Suprapubic skin (tissue), 4 donors: ENCODE measurements at places on chromosomes 6 and 20. TPM values are rescaled to one million over a fixed set of nuclear protein-coding genes. Genes with fewer than 3 reads are reported as not detected.

Gene PHACTR1
- 5.1 TPM for total RNA-seq

Gene TRDN
- total RNA-seq: not detected

Gene HLA-E
- 771 TPM for total RNA-seq

Gene TNXB
- total RNA-seq: 29.1 TPM

Gene TRIM31
- not detected for total RNA-seq

Gene BTNL2
- not detected for total RNA-seq

Gene MLIP
- 11.6 TPM for total RNA-seq

Gene ARID1B
- 137 TPM for total RNA-seq

Gene C20orf144
- total RNA-seq: not detected

Gene FILIP1
- total RNA-seq: 0.08 TPM

- DNase-seq: no peak
Measured at GRCh38 chr6:37092923-37093727, 76.8 kb upstream of the PIM1 start.

- no peak for DNase-seq
Measured at GRCh38 chr6:139486476-139486799, 112.0 kb upstream of the CITED2 start.

- no peak for DNase-seq
Measured at GRCh38 chr20:15060265-15061060, 723.1 kb upstream of the FLRT3 start.

DNA sequence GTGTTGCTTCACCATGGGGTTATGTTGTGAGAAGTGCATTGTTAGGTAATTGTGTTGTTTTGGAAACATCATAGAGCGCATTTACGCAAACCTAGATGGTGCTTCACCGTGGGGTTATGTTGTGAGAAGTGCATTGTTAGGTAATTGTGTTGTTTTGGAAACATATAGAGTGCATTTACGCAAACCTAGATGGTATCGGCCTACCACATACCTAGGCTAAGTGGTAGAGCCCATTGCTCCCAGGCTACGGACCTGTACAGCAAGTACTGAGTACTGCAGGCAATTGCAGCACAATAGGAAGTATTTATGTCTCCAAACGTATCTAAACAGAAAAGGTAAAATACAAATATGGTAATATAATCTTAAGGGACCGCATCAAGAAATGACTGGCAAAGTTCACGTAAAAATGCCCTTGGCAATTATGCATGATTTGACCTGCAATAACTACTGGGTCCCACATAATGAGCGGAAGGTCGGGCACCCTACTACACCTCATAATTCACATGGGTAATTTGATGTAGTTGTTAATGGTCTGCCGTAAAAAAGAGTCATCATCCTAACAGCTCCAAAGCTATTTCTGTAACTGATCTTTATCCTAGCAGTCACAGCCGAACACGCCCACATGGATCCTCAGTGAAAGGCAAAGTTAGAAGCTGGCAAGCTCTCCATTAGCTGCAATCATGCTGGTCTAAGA is 76.0 kb downstream of the RSPH3 start:
- DNase-seq: no peak

- DNase-seq: no peak
Measured at GRCh38 chr6:70663881-70664466, 3.7 kb upstream of the SMAP1 start.

DNA sequence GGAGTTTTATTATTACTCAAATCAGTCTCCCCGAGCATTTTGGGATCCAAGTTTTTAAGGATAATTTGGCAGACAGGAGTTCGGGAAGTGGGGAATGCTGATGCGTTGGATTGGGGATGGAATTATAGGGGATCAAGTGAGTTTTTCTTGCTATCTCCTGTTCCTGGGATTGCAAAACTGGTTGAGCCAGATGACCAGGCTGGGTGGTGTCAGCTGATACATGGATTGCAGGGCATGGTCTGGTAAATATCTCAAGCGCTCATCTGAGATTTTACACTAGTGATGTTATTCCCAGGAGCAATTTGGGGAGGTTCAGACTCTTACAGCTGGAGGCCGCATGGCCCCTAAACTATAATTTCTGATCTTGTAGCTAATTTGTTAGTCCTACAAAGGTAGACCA is 54.7 kb downstream of the ENPP1 start:
- no peak for DNase-seq

DNA sequence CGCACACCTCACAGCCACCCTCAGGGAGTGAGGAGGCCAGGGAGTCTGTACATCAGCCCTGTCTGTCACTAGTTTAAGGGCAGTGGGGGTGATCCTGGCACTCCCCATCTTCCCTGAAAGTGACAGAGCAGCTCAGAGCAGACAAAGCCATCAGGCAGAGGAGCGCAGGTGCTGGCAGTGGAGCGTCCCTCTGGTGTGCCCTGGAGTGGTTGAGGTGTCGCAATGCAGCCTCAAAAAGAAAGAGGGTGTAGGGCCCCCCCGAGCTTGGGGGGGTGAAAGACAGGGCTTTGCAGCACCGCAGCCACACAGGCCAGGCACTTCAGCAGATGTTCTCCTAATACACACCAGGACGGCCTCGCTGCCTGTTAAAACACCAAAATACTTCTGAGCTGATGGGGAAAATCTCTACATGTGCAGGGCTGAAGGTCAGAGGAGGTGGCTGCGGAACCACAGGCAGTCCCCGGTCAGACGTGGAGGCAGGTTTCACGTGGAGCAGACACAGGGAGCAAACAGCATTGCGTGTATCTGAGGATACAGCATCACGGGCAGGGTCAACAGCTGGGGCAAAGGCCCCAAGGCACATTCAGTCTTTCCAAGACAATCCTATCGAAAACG is 69.5 kb downstream of the PREX1 start:
- DNase-seq: no peak

GRCh38 chr6:34630040-34630439 is 66.5 kb downstream of the ILRUN start:
- no peak for DNase-seq

DNA sequence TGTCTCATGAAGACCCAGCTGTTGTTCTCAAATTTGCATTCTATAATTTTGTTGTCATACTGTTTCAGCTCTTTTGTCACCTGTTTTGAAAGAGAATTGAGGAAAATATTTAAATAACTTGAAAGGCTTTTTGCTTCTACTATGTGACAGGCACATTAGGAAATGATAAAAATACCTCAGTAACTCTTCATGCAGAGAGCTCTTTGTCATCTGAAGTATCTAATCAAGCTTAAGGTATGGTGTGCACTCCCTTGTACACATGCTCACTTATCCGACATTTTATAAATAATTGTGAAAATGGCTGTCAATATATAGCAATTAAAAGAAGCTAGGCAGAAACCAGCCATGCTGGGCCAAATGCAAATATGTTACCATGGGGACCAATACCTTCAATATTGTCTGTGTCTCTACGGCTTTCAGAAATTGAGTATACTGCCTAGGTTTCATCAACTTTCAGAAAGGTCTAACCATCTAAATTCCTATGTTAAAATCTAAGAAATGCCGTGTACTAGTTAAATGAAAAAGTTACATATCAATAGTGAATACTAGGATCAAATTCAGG is 349.0 kb downstream of the RNGTT start:
- no peak for DNase-seq

DNA sequence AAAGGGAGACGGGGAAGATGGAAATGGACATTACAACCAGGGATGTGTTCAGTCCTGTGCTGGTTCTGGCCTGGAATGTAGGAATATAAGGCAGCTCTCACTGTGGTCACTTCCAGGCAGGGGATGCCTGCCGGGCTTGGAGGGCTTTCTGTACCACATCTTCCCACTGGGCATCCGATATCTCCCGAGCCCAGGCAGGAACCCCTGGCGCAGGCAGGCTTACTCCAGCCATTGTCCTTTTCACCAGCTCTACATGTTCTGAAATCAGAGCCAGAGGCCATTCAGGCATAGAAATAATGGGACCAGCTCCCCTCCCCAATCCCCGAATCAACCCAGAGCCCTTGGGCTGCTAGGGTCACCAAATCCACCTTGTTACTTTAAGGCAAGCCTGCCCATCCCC is 1.4 kb downstream of the MEA1 start:
- DNase-seq: no peak

DNA sequence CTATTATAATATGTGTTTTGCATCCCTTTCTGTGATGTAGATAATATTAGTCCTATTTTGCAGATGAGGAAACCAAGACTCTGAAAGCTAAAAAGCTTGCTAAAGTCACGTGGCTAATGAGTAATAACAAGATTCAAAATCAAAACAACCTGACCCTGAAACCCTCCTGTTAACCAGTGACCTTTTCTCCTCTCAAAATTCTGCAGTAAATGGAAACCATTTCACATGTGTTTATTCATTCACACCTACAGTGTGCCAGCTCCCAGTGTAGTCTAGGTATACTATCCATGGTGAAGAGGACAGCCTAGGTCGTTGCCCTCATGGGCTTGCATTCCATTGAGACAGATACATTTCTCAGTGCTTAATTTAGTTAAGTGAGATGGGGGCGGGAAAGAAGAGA is 30.6 kb upstream of the PHACTR2 start:
- no peak for DNase-seq

DNA sequence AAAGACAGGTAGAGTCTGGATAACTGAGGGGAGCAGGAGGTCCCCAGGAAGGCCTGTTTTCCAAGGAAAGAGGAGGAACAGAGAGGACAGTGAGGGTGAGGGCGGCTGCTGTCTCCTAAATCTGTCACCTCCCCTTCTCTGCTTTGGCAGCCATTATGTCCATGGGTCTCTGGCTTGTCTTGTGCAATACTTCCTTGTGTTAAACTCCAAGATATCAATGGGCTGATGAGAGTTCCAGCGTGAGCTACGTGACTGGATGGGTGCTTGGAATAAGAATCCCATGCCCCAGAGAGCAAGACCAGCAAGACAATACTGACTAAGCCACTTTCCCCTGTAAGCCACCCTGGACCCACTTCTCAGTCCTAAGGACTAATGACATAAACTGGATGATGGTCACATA is 26.3 kb upstream of the DNAAF9 start:
- no peak for DNase-seq

DNA sequence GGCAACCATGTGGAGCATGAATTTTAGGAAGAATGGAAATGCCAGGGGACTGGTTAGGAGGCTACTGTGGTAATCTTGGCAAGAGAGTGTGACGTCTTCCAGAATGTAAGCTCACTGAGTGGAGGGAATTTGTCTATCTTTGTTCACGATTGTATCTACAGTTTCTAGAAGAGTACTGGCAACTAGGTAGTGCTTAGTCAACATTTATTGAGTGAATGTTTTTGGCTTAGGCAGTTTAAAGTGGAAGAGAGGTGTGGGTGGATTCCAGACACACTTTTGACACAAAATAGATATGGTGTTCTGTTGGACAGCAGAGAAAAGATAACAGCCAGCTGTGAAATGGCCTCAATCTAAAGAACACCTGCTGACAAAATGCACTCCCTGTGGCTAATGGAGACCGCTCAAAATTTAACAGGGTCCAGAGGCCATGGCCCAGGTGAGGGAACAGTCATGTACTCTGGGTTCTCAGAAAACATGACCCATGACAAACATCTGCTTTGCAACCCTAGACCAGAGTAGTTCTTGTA is 139.3 kb downstream of the GPX5 start:
- DNase-seq: no peak

- no peak for DNase-seq
Measured at GRCh38 chr6:108742041-108742440, 106.2 kb upstream of the ARMC2 start.

GRCh38 chr6:47138046-47138445 is 95.9 kb upstream of the ADGRF1 start:
- DNase-seq: no peak

DNA sequence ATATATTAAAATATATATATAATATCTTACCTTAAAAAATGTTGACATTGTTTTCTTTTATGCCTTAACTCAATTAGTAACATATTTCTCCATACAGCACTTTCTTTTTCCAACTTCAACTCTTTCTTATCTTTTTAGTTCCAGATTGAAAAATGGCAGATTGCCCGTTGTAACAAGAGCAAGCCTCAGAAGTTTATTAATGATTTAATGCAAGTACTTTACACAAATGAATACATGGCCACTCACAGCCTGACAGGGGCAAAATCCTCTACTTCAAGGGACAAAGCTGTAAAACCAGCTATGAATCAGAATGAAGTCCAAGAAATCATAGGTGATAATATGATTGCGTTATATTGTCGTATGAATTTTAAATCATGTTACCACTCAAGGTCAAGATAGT is 29.4 kb upstream of the KIAA1586 start:
- DNase-seq: no peak
